ENCODE measurements at places on chromosomes 3 and 15.

DNA sequence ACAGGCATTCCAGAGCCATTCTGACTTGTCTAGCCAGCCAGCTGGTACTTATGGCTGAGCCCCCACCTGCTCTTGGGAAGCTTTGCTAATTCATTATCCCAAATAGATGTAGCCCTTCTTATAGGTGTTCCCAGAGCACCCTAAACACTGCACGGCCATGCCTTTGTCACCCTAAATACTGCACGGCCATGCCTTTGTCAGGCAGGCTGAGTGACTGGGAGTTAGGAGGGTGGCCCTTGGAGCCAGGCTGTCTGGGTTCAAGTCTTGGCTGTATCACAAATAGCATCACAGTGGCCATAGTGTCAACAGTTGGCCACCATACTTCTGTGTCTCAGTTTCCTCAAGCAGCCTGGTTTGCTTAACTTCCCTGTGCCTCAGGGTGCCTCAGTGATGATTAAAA, 292.3 kb downstream of the ADAMTS17 start:
- no peak for DNase-seq

DNA sequence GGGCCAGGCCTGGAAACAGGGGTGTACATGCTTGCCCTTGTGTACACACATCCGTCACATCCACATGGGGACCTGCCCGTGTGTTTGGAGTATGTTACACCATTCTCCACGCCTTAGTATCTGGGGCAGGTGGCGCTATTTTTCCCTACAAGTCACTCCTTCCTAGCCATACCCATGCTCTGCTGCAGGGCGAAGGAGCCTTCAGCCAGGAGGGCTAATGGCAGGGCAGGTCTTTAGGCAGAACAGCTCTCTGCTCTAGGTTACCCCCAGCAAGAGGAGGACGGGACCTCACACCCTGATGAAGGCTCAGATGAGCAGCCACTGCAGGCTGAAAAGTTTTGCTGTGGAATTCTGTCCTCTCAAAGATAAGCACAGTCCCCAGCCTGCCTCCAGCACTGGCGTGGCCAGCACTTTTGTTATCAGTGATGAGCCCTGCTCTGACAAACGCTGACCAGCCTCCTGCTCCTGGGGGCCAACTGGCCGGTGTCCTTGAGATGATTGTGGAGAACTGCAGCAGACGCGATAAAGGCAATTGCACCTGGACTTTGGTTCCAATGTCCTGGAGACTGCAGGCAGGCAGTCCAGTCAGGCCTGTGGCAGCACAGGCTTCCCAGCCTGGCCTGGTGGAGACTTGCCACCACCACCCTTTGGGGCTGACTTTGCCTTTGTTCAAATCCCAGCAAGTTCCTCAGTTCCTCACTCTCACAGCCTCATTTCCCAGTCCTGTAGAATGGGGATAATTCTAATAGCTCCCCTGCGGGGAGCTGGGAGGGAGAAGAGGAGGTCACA, 19.8 kb upstream of the PIGZ start:
- DNase-seq = peak; percentile 26

DNA sequence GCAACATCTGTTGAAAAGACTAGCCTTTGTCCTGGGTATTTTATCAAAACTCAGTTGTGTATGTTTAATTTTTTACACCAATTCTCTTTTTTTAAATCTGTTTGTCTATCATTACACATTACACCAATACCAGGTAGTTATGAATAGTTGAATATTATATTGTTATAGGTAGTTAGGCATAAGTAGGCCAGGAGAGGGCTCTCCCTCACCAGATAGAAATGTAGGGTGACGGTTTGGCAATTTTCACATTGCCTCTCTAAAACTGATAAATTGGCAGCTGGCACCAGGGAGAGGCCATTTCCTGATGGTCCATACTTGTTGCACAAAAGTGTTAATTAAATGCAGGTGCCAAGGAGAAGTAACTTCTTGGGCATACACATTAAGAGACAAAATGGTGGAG, 483.1 kb upstream of the EPHA6 start:
- DNase-seq = peak; percentile 14

DNA sequence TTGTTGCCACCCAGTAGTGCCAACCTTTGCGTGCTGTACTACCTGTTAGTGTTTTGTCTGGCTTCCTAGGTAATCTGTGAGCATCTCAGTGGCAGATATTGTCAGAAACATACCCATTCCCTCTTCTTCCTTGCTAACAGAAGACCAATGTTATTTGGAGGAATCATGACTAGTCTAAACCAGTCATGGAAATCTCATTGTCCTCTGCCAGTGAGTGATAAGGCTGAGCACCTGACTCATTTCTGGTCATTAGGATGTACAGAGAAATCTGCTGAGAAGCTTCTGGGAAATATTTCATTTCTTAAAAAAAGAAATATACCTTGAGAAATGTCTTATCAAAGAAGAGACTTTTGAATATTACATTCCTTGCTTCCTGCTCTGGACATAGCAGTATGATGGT, 70.1 kb upstream of the CDV3 start:
- DNase-seq = no peak

- no peak for DNase-seq
Measured at GRCh38 chr3:184778426-184779332, 33.3 kb upstream of the VPS8 start.

- DNase-seq = peak; percentile 54
Measured at GRCh38 chr3:120559242-120560061, 36.7 kb upstream of the NDUFB4 start.

GRCh38 chr3:119104031-119104430, 41.9 kb upstream of the TEX55 start:
- DNase-seq = no peak

DNA sequence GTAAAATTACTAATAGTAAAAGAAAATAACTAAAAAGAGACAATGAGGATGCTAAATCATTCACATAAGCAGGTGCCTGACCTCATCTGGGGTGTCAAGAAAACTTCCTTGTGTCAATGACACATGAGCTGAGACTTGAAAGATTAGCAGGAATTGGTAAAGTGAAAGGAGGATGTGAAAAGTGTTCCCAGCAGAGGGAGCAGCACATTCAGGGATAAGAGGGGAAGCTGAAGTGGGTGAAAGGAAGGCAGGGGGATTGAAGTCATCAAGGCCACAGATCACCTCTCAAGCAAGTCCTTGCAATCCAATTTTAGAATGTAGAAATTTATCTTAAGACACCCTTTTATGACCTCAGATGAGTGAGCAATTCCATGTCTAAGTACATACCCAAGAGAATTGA, 60.2 kb upstream of the ACP3 start:
- no peak for DNase-seq

GRCh38 chr3:157239082-157239704, 79.2 kb upstream of the CCNL1 start:
- peak; percentile 32 for DNase-seq

DNA sequence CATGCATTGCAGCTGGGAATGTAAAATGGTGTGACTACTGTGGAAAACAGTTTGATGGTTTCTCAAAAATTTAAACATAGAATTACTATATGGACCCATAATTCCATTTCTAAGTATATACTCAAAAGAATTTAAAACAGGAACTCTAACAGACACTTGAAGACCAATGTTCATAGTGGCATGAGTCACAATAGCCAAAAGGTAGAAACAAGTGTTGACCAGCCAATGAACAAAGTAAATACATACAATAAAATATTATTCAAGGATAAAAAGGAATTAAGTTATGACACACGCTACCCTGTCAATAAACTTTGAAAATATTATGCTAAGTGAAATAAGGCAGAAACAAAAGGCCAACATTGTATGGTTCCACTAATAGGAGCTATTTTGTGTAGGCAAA, 357.4 kb upstream of the IL12A start:
- no peak for DNase-seq

- no peak for DNase-seq
Measured at GRCh38 chr3:73363093-73363492, 261.6 kb downstream of the PDZRN3 start.

- DNase-seq = no peak
Measured at GRCh38 chr3:38487323-38487722, 8.8 kb upstream of the EXOG start.

- no peak for DNase-seq
Measured at GRCh38 chr3:78919021-78919755, 848.6 kb downstream of the ROBO1 start.

- DNase-seq = no peak
Measured at GRCh38 chr15:79970624-79971434, at the start of gene BCL2A1. Gene BCL2A1, minus strand, starts transcription at chr15:79971196. Its CDS starts 77 bp downstream, at chr15:79971119.

- DNase-seq = no peak
Measured at GRCh38 chr15:66008940-66009562, 139.8 kb downstream of the RAB11A start.

GRCh38 chr3:46903341-46904302, 26.1 kb downstream of the PTH1R start:
- no peak for DNase-seq

DNA sequence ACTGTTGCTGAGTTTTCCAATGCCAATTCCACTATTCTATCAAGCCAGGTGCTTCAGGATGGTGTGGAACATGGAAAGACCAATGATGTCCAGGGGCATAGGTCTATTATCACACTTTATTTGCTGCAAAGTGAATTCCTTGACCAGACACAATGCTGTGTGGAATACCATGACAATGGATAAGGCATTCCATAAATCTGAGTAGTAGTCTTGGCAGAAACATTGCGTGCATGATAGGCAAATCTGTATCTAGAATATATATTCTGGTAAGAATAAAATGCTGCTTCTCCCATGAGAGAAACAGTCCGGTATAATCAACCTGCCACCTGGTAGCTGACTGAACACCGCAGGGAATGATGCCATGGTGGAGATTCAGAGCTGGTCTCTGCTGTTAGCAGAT, 70.0 kb upstream of the ALDH1A3 start:
- no peak for DNase-seq

- DNase-seq = no peak
Measured at GRCh38 chr3:72055436-72055835, 270.5 kb upstream of the PROK2 start.

GRCh38 chr3:144045766-144046165, 74.1 kb downstream of the DIPK2A start:
- no peak for DNase-seq

GRCh38 chr3:69082805-69083204, 1.9 kb upstream of the ARL6IP5 start:
- no peak for DNase-seq

DNA sequence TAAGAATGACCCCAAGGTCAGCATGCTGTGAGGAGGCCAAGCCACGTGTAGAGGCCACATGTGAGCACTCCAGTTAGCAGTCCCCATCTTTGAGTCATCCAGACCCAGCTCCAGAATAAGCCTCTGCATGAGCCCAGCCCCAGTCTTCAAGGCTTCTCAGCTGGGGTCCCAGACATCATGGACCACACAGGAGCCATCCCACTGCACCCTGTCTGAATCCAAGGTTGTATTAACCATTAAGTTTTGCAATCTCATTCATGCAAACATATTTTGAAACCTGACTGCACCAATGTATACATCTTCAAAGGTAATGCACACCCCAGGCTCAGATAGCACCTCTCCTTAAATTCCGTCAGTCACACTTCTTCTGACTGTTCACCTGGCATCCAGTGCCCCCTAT, 249.1 kb upstream of the CHRNA7 start:
- DNase-seq = no peak

- no peak for DNase-seq
Measured at GRCh38 chr3:138219255-138219654, 32.2 kb downstream of the ARMC8 start.

DNA sequence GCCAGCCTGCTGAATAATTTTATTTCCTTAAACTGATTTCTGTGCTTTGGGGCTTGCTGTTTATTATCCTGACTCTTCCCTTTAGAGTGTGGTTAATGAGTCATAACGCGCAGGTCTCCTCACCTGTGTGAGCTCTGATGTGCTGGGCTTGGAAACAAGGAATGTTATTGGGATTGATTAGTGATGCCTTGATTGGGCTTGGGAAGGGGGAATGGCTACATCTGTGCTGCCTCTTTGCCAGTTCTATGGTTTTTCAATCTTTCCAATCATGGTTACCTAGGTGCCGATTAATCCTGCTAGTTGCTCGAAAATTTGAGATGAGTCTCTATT, 161.0 kb downstream of the THSD4 start:
- no peak for DNase-seq

DNA sequence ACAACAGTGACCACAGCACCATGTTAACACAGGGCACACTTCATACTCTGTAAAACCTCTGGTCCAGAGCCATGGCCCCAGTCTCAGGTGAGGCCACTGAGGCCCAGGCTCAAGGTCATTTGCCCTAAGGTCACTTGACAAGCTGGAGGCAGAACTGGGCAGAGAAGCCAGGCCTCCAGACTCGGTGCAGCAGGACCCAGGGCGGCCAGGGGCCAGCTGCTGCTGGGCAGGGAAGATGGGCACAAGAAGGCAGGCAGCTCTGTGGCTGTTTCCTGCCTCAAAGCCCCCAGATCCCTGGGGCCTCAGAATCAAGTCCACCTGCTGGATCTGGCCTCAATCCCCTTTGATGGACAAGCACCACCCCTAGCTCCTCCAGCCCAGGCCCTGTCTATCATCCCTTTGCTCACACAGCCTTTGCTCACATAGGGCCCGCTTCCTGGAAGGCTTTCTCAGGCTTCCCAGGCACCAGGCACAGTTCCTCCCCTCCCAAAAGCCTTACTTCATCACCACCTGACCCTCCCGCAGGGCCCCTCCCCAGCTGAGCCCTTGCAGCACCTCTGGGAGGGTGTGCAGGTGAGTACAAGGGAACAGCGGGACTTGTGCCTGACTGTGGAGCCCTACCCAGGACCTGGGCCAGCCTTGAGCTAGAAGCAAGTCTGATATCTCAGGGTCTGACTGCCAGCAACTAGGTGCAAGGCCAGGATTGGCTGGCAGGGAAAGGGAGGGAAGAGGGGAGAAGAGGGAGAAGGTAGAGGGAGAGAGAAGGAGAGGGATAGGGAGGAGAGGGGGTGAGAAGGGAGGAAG, 38.0 kb upstream of the LINGO1 start:
- DNase-seq = no peak

DNA sequence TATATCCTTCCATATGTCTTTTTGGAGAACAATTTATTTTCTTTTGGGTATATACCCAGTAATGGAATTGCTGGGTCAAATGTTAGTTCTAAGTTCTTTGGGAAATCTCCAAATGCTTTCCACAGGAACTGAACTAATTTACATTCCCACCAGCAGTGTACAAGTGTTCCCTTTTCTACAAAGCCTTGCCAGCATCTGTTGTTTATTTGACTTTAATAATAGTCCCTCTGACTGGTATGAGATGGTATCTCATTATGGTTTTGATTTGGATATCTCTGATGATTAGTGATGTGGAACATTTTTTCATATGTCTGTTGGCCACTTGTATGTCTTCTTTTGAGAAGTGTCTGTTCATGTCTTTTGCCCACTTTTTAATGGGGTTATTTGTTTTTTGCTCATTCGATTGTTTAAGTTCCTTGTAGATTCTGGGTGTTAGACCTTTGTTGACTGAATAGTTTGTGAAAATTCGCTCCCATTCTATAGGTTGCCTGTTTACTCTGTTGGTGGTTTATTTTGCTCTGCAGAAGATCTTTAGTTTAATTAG, 48.4 kb downstream of the TMEM45A start:
- no peak for DNase-seq

GRCh38 chr3:16883723-16884083, 1.1 kb upstream of the PLCL2 start:
- DNase-seq = no peak

- DNase-seq = no peak
Measured at GRCh38 chr15:100663086-100663914, 60.9 kb downstream of the ASB7 start.
